ENCODE measurements at places on chromosomes 2 and 18.
A peak's percentile ranks its signal among the peaks of the same experiment; 100 is the strongest.

- no peak for DNase-seq
Measured at GRCh38 chr2:173124441-173124840, 48.8 kb downstream of the MAP3K20 start.

DNA sequence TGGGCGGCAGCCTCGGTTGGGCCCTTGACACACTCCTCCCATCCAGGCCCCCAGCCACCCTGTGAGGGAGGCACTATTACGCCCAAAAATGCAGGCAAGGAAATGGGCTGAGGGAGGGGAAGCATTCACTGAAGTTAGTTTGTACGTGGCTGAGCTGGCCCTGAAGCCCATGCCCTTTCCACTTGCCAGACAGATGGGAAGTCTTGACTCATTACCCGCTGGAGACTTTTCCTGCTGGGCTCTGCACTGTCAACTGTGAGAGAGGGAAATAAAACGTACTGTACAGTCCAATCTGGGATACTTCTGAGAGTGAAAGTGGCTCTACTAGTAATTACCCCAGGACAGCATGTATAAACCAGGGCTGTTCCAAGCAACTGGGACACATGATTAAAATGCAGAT is 125.9 kb downstream of the MSH2 start:
- no peak for DNase-seq

GRCh38 chr2:14891546-14891945 is 259.0 kb downstream of the LRATD1 start:
- no peak for DNase-seq

GRCh38 chr18:903701-904100 is 970 bp upstream of the ADCYAP1 start:
- no peak for DNase-seq

DNA sequence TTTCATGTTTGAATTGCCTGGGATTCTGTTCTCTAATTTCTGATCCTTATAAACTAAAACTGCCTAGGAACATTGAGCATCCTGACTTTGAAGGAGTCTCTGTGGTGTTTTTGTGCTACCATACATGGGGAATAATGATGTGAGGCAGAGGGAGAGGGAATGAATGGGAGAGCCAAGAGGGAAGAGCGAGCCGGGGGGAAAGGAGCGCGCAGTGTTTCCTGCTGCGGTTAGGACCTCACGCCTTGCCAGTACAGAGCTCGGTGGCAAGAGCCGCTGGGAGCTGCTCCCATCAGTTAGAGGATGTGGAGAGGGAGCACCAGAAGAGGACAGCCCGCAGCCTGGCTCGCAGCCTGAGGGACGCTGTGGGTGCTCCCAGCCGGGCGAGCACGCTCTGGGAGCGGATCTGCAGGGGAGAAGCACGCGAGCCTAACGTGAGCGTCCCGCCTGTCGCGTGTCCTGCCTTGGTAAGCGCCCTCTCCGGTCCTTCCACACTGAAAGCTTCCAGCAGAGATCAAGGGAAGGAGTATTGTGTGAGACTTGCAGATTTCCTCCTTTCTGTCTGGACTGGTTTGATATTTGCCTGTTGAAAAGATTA is 114.7 kb downstream of the FAM210A start:
- DNase-seq, result no peak

- DNase-seq, result no peak
Measured at GRCh38 chr2:80830891-80831290, 526.3 kb upstream of the LRRTM1 start.

DNA sequence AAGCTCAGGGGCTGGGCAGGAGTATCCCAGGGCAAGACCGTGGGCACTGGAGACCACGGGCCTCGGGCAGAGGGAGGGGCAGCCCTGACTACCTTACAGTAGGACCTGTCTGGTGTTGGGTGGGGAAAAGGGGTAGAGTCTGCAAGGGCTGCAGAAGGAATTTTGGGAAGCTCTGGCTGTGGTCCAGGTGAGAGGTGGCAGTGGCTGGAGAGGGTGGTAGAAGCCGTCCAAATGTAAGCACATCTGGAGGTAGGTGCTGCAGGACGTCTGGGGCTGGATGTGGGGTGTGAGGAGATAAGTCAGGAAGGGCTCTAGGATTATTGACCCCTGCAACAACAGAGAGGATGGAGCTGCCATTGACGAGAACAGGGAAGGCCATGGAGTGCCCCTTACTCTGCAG is 486.7 kb downstream of the EIPR1 start:
- no peak for DNase-seq

GRCh38 chr2:20106746-20107145 is 55.3 kb upstream of the LAPTM4A start:
- peak; percentile 4 for DNase-seq

- no peak for DNase-seq
Measured at GRCh38 chr18:62634979-62635630, 80.2 kb upstream of the PHLPP1 start.

GRCh38 chr2:205637779-205638503 is 44.4 kb upstream of the NRP2 start:
- DNase-seq, result no peak

DNA sequence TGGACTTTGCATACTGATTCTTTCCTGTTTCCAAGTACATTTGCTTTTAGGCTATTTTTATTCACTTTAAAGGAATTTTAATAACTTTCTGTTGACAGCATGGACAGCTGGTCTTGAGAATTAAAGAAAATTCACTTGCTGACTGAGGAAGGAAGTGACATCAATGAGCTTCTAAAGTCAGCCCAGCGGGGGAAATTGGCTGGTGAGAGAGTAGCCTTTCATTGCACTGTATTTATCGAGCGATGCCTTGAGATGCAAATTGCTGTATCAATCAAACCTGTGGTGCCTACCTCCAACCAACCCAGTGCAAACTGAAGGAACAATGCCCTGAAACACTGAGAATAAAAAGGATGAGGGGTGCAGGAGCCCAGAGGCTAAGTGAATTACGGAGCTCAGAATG is 91.4 kb upstream of the AQP4 start:
- DNase-seq, result no peak

- no peak for DNase-seq
Measured at GRCh38 chr2:239271882-239272281, 128.9 kb downstream of the HDAC4 start.

DNA sequence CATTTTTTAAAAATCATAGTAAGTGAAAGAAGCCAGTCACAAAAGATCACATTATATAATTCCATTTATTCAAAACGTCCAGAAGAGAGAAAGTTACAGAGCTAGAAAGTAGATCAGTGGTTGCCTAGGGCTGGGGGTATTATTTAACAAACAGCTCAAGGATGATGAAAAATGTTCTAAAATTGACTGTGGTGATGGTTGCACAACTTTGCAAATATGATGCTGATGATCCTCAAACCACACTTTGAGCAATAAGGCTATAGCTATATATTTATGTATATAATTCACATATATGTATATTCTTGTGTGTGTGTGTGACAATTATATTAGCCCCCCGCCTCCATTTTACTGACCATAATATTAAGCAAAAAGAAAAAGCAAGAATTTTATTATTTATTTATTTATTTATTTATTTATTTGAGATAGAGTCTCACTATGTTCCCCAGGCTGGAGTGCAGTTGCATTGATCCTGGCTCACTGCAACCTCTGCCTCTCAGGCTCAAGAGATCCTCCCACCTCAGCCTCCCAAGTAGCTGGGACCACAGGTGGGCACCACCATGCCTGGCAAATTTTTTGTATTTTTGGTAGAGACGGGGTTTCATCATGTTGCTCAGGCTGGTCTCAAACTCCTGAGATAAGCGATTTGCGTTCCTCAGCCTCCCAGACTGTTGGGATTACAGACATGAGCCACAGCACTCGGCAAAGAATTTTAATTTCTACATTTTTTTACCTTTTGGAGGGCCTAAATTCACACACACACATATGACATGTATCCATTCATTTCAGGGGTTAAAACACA is 1.9 kb downstream of the WDR12 start:
- DNase-seq, result no peak

DNA sequence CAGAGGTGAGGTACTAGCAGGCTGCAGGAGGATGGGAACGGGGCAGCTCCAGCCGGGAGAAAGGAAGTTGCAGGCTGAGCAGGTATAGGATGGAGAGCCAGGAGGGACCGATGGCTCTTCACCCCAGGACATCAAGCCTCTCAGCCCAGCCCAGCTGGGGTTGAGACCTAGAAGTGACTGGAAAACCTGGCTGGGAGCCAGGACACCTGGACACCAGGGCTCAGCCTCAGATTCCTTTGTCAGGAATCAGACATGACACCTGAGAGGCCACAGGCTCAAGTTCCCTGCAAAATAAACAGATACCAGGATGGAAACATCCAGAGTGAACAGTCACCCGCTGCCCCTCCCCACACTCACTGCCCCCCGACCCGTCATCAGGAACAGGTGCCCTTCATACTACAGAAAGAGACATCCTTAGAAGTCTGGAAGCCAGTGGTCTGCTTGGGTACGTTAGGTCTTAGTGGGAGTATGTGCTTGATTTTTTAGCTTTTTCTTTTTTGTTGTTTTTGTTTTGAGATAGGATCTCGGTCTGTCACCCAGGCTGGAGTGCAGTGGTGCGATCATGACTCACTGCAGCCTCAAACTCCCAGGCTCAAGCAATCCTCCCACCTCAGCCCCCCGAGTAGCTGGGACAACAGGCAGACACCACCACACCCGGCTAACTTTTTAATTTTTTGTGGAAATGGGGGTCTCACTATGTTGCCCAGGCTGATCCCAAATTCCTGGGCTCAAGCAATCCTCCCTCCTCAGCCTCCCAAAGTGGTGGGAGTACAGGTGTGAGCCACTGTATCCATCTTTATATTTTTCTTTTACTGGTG is 95.7 kb upstream of the STPG4 start:
- no peak for DNase-seq

- no peak for DNase-seq
Measured at GRCh38 chr2:121195036-121195435, 90.0 kb downstream of the TFCP2L1 start.

GRCh38 chr18:68342039-68342659 is 372.8 kb downstream of the TMX3 start:
- no peak for DNase-seq

- no peak for DNase-seq
Measured at GRCh38 chr2:59232394-59233165, 991.5 kb upstream of the FANCL start.

DNA sequence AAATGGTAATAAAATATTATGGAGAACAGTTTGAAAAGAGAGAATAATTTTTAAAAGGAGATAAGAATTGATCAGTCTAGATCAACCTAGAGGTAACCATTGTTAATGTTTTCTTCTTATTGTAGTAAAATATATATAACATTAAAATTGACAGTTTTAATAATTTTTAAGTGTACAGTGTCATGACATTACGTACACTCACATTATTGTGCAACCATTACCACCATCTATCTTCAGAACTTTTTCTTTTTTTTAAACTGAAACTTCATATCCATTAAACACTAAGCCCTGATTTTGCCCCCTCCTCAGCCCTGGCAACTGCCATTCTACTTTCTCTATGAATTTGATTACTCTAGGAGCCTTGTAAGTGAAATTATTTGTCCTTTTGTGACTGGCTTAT is 121.1 kb downstream of the LDLRAD4 start:
- no peak for DNase-seq

- no peak for DNase-seq
Measured at GRCh38 chr2:203366639-203367466, 38.7 kb downstream of the ABI2 start.

DNA sequence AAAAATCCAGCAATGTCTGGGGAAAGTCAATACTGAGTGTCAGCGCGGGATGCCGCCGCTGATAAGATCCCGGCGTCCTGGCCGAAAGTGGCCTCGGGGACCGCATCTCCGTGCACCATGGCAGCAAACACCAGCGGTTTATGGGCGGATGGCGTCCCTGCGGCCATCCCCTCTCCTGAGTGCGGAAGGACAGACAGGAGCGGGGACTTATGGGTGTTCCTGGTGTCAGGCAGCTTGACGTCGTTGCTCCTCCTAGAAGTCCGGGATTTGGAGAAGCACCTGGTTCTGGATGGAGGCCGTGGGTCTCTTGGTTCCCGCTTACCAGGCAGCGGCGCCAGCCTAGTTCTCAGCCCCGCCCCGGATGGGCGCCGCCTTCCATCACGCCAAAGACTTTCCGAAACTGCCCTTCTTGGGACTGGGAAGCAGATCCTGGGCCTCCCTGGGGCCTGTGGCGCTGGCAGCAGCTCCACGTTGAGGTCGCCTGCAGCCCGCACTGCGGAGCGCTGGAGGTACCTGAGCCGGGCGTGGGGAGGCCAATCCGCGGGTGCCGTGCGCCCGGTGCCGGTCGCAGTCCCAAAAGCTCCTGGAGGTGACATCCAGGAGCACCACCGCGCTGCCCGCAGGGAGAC is 119.1 kb downstream of the CCDC74A start:
- DNase-seq, result no peak

DNA sequence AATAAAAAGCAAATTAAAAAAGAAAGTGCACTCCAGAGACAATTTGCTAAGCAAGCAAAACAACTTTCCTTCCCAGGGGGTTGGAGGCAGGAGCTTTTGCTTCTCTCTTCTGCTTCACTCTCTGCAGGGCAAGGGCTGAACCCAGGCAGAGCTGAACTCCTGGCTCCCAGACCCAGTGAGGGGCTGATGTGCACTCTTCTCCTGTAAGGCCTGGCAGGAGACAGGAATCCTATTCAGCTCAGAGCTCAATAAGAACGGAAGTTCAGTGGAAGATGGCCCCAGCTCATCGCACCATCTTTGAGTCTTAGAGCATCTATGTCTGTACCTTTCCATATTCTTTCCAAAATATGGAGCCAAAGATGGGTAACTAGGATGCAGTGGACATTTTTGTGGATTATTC is 29.1 kb downstream of the CIB4 start:
- no peak for DNase-seq

DNA sequence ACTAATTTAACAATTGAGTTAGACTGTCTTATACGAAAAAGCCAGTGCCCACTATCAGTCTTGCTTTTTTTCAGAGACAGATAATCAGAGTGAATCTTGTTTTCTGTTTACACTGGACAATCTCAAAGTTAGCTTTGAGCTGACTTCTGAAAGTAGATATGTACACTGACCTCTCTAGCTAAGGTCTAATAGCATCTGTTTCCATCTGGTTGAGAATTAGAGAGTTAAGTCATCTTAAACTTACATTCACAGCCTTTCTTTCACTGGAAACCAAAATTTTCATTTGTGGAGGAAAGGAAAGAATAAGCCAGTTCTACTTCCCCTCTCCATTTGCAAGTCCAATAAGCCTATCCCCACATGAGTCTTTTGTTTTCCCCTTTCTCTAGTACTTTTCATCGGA is 89.3 kb downstream of the VRK2 start:
- DNase-seq, result no peak

DNA sequence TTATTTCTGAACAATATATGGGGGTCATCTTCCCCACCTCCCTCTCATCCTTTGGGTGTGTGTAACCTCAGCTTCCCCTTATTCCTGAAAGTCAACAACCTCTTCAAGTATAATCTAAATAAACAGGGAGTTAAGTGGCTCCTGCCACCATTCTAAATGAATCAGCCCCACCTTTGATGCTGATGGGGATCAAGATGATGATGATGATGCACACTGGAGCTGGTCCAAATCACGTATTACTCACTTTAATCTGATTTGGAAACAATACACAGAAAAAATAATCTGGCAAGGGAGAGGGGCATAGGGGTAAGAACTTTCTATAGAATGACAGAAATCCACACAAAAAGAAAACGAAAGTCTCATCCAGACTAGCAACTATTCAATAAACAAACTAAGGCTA is 7.1 kb downstream of the ACVR1 start:
- DNase-seq, result no peak
